ENCODE measurements at places on chromosomes 11 and 22. TPM values are rescaled to one million over a fixed set of nuclear protein-coding genes. Genes with fewer than 3 reads are reported as not detected.

DNA sequence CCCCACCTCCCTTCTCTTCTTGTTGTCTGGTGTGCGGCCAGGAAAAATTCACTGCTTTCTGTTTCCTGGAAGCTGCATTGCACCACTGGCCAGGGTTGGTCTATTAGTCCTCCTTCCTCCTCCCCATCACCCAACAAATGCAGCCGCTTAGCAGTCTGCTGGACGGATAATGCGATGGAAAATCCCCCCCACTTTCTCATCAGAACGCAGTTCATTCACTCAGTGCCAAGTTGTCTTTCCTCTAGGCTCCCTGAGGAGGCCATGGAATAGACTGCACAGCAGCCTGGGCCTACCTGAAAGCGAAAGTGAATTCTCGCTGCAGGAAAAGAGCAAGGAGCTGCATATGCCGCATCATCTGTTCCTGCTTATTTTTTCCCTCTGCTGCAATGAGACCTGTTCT is 513.6 kb downstream of the METTL15 start:
- no peak for DNase-seq

GRCh38 chr11:66047541-66048365 is 1.2 kb downstream of the GAL3ST3 start:
- no peak for DNase-seq

DNA sequence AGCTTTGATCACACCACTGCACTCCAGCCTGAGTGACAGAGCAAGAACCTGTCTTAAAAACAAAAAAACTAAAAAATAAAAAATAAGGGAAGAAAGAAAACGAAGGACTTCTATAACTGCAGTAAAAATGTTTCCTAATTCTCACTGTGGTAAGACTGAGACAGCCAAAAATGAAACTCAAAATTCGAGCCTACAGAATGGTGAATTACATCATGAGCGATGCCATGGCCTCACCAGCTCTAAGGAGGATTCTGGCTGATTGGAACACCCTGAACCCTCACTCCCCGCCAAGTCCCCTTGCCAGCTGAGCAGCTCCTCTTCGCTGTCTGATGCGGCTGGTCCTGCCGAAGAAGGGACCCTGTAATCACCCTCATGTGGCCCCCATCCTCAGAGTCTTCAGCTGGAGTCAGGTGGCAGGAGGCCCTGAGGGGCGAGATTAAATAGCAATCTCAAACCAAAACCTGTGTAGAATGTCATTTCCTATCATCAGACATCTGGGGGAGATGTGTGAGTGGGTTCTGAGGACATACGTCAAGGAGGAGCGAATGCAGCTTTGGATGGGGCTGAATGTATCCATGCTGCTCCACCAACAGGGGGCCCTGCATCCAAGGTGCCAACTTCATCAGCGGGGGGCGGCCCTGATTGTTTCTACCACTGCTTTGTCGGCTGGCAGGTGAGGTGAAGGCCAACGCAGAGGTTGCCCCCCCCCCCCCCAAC is 29.2 kb downstream of the PDGFB start:
- DNase-seq = peak; percentile 51

Gene BACE1-AS
- 5.4 TPM for total RNA-seq

Gene CBLIF
- total RNA-seq = not detected

GRCh38 chr11:9758637-9759518 is 95.0 kb downstream of the SWAP70 start:
- DNase-seq = peak; percentile 72

Gene INSC
- total RNA-seq = 0.34 TPM

- DNase-seq = no peak
Measured at GRCh38 chr22:30471616-30472318, at the start of gene SEC14L3. Gene SEC14L3, minus strand, starts transcription at chr22:30472017. Its CDS starts 59 bp downstream, at chr22:30471958.

GRCh38 chr22:40001800-40002577 is 7.2 kb downstream of the FAM83F start:
- no peak for DNase-seq

DNA sequence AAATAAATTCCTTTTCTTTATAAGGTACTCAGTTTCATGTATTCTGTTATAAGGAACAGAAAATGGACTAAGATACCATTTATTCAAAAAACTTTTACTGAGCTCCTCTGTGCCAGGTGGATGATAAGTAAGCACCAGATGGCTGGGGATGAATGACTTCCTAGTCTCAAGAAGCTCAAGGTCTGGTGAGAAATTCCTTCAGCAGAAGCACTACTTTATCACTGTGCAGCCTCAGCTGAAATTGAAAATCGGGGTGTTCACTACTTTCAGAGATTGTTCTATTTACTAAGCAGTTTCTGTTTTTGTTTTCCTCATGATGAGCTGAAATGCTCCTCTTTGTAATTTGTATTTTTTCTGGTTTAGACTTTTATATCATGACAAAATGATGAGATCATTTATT is 7.8 kb downstream of the LDHAL6A start:
- DNase-seq = no peak

DNA sequence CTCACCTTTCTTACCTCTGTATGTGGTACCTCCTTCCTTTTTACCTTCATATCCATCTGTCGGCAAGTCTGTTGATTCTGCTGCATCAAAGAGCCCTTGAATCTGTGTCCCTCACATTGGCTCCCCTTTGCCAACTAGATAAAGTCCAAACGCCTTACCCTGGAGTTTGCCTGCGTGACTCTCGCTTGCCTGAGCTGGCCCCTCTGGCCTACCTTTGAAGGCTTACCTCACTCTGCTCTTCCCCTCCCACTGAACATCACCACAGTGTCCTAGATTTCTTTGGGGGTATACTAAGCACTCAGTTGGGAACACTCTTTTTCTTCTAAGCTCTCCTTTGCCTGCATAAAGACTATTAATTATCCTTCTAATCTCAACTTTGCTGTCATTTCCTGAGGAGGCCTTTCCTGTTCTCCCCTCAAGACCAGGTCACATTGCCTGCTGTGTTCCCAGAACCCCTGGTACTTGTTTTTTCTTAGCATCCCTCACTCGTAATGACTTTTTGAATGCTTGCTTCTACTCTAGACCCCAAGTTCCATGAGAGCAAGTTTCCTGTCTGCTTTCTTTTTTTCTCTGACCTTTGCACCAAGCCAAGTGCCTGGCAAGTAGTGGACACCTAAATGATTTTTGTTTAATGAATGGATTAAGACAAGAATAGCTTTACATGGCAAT is 67.8 kb upstream of the ADORA2A start:
- no peak for DNase-seq
